ENCODE measurements at places on chromosomes 2 and 18.
A peak's percentile ranks its signal among the peaks of the same experiment; 100 is the strongest.

- DNase-seq = no peak
Measured at GRCh38 chr18:77530732-77531131, 281.1 kb downstream of the GALR1 start.

DNA sequence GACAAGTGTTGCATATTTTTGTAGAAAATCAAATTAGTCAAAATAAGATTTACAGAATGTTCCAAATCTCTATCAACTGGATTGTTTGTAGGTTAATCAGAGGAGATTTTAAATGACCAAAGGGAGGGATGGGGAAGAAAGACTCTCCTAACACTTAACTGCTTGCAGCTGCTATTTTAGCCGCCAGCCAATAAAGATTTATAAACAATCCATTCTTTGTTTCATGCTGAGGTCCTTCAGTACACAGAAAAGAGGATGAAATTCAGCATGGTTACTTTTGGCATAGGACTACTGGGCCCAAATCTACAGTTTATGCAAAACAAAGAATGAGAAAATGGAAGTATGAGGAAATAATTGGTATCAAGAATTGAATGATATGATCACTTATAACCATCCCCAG lies 86.4 kb upstream of the FN1 start:
- DNase-seq = no peak

GRCh38 chr2:96933305-96934181 lies 52.8 kb downstream of the FAM178B start:
- no peak for DNase-seq

- no peak for DNase-seq
Measured at GRCh38 chr2:215442401-215442787, 6.5 kb upstream of the FN1 start.

DNA sequence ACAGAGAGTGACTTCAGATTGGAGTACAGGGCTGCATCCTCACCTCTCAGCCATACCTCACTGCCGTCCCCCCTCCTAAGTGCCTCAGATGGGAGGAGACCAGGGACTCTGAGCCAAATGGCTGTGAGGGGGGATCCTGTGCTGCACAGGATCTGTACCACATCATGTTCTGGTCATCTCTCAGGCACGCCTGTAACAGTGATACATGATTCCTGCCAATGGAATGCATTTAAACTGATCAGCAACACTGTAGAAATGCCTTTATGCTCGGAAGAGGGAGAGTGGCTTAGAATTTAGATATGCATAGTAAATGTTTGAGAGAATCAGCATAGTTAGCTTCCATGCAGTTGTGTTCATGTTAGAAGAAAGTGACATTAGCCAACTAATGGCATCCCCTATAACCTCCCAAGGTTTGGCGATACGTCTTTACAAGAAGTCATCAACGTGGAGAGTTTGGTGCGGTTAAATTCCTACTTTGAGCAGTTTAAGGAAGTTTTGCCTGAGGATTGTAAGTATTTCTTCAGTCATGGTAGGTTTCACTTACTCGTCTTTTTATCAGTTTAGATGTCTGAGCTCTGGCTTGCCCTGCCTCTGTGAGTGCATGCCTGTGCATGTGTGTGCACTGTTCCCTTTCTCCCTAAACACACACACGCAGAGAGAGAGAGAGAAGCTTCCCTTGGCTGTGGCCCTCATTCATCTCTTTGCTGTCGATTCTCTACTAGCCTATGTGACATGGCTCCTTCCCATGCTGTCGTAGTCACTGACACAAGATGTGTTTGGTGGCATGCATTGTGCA lies 40.0 kb downstream of the COA5 start:
- DNase-seq = no peak

- no peak for DNase-seq
Measured at GRCh38 chr2:161965994-161966393, 108.0 kb downstream of the DPP4 start.

DNA sequence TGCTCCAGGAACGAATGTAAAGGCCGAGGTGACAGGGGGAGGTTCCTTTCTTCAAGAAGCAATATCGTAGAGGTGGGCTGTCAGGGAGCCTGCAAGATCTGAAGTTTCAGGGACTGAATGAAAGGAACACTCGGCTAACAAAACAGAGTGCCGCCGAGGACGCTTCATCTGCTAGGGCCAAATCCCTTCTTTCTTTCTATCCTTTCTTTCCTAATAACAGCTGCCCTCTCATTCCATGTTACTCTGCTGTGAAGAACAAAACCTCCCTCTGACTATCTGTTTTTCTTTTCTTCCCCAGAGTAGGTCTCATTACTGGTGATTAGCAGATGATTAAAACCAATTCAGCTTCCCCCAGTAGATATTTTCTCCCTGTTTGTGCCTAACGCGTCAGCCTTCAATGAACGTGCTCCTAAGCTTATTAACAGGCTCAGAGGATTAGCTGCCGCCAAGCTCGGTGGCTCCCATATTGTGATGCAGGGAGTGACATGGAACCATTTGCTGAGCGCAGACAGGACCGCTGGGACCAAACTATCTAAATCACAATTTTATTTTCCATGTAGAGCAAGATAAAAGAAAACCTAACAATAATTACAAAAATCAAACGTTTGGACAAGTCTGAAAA lies 414.6 kb downstream of the TMEM182 start:
- DNase-seq = no peak

DNA sequence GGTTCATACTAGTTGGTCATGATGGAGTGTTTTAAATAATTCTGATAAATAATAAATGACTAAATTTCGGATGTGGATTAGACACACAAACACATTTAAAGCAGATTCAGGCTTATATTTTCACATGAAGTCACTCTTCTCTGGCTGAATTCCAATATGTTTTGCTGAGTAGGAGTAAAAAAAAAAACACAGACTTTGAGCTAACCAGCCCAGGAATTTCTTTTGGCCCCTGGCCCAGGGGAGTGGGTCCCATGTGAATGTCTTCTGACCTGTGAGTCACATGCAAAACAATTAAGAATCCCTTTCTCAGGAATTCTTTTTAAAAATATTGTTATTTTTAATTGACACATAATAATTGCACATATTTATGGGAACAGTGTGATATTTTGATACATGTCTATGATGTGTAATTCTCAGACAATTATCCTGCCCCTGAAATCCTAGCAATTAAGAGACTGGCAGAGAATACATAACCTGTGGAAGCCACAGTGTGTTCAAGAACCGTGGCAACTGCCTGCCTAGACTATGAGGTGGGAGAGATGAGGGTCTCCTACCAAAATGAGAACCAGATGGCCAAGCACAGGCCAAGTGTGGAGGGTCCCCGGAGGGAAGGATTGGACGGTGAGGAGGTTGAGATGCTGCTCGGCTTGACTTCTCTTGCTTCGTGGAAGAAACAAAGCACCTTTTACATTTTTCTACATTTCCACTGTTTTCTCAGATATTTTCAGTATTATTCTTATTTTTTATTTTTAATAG lies 236.4 kb downstream of the PIEZO2 start:
- no peak for DNase-seq

DNA sequence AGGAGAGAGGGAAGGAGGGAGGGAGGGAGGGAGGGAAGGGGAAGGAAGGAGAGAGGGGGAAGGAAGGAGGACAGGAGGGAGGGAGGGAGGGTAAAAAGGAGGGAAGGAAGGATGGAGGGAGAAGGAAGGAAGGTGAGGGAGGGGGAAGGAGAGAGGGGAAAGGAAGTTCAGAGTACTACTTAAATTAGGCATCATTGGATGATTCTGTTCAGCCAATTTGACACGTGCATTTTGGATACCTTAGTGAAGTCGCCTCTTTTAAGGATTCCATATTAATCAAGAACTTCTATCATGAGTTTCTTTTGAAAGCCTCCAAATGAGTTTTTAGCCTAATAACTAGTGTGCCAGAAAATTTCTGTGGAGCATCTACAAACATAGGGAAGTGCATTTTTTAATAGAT lies 62.9 kb downstream of the FEZ2 start:
- DNase-seq = no peak

DNA sequence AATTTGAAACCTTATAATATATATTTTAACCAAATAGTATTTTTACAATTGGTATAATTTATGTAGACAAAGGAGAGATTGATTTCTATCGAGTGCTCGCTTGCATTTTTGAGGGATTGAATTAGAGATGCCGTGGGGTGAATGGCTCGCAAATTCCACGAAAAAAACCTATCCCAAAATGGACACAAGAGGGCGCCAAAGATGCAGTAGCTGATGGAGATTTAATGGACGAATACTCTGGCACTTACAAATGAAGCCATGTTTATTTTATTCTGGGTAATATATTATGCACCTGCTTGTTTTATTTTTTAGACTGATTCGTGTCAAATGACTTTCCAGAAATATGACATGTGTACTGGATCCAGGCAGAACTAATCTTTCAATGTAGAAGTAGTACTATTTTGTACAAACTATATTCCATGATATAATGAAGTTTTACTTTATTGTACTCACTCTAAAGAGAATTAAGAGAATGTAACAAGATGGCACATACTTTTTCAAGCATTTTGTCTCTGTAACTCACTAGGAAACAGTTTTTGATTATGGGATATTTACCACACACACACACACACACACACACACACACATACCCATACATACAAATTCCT lies 505.4 kb downstream of the PLCL1 start:
- DNase-seq = no peak

GRCh38 chr2:200174433-200175216 lies 131.9 kb upstream of the SPATS2L start:
- no peak for DNase-seq

GRCh38 chr2:129906139-129906860 lies 73.2 kb upstream of the RAB6C start:
- DNase-seq = peak; percentile 29

DNA sequence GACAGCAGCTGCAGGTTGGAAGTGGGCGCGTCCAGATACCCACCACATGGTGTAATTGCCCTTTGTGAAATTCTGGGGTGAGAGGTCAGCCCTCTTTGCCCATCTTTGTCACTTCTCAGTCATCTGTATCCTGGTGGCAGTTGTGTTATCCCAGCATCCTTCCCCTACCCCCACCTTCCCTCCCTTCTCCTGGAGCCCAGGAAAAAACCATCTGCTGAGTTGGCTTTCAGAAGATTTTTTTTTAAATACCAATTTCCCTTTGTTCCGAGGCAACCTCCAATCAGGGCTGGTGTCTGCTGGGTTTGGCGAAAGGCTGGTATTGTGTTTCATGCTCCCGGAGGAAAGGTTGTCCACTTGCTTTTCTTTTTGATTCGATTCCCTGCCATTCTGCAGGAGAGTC lies 35.2 kb downstream of the SETBP1 start:
- DNase-seq = peak; percentile 59

- DNase-seq = no peak
Measured at GRCh38 chr2:42895791-42896135, 103.4 kb upstream of the HAAO start.

DNA sequence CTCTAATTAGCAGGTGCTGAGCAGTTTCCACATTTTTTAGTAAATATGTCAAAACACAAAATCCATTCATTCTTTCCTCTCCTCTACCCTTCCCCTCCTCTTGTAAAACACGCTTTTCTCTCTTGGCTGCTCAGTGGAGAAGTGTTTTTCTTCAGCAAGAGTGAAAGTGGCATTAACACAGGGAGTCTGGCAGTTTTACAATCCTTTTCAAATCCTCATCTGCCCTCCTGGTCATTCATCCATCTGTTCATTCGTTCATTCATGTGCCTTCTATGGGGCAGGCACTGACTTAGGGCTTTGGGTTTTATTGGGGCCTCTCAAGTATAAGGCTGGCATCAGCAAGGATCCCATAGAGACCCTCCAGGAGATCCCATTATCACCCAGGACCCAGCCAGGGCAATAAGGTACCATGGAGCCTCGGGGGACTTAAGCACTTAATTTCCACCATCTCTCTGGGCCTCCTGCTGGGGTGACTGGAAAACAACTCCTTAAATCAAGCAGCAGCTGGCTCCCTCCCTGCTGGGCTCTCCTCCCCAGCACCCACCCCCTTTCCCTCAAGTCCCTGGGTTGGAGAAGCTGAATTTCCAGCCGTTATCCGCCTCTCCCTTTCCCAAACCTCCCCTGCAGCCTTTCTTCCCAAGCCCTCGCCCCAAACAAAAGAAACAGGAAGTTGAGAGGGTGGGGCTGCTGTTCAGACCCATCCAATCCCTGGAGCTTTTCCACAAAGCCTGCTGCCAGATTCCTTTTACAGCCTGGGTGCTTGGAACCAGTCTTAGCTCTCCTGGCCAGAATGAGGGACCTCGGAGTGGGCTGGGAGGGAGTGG lies 32.6 kb downstream of the MARCHF4 start:
- DNase-seq = peak; percentile 82

DNA sequence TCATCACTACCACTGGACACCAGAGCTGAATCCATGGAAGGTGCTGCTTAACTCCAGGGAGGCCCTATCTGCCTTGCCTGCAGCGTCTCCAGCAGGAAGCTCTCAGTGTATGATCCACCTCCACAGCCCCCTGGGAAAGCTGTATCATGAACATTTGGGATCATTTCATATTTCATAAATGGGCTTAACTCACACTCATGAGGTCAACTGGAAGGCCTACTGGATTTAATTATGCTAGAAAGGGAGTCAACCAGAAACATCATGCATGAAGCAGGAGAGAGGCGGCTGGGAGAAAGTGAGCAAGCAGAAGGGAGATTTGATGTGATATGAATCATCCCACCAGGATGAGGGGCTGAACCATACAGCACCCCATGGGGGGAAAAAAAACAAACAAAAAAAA lies 537.7 kb downstream of the TNS1 start:
- DNase-seq = no peak

- DNase-seq = no peak
Measured at GRCh38 chr2:36539631-36540030, 58.3 kb downstream of the FEZ2 start.

DNA sequence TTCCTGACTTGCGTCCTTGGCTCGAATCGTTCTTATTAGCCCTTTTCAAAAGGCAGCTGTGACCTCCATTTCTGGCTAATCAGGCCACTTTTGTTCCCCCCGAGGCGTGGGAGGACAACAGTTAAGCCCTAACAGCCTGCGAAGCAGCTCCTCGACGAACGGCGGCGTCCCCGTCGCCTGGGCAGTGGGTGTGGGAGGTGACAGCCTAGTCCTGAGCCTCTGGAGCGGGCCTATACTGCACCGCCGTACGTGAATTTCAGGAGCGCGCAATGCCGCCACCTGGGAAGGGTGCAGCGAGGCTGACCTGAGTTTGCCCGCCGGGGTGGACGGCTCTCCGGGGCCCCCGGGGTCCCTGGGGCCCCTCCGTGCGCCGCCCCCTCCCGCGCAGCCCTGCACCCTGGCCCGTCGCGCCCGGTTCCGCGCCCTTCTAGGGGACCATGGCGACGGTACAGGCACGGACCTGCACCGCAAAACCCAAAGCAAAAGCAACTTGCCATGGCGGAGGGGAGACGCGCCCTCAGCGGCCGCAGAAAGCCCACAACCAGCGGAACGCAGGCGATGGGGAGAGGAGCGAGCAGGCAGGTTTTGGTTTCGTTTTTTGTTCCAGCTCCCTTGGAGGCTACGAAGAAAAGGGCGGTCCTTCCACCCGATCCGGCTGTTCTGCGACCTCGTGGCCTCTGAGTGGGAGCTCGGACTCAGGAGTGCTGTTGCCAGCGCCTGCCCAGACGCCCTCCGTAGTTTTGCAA lies at the start of gene RBM43:
TSS of gene RBM43 (minus strand) at position 633 of the 746 bp plus-strand sequence. CDS start at position 497, 136 bp downstream.
- peak; percentile 89 for DNase-seq

DNA sequence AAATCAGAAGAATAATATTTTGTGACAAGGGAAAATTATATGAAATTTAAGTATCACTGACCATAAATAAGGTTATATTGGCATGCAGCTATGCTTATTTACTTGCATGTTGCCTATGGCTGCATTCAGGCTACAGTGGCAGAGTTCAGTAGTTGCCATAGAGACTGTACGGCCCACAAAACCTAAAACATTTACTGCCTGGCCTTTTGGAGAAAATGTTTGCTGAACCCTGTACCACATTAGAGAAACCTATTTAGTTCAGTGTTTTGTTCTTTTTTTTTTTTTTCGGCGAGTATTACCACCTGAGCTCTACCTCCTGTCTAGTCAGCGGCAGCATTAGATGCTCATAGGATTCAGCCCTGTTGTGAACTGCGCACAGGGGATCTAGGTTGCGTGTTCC lies 163.7 kb downstream of the MCFD2 start:
- no peak for DNase-seq

GRCh38 chr2:127567351-127567854 lies 31.9 kb downstream of the MYO7B start:
- DNase-seq = no peak
